Fibroblast of skin of scalp (primary cell): ENCODE measurements at places on chromosomes 5 and 9.

- DNase-seq: no peak
Observed at GRCh38 chr5:148791696-148792095, 34.7 kb upstream of the ADRB2 start.

- no peak for DNase-seq
Observed at GRCh38 chr5:169175733-169176132, 125.2 kb downstream of the SLIT3 start.

DNA sequence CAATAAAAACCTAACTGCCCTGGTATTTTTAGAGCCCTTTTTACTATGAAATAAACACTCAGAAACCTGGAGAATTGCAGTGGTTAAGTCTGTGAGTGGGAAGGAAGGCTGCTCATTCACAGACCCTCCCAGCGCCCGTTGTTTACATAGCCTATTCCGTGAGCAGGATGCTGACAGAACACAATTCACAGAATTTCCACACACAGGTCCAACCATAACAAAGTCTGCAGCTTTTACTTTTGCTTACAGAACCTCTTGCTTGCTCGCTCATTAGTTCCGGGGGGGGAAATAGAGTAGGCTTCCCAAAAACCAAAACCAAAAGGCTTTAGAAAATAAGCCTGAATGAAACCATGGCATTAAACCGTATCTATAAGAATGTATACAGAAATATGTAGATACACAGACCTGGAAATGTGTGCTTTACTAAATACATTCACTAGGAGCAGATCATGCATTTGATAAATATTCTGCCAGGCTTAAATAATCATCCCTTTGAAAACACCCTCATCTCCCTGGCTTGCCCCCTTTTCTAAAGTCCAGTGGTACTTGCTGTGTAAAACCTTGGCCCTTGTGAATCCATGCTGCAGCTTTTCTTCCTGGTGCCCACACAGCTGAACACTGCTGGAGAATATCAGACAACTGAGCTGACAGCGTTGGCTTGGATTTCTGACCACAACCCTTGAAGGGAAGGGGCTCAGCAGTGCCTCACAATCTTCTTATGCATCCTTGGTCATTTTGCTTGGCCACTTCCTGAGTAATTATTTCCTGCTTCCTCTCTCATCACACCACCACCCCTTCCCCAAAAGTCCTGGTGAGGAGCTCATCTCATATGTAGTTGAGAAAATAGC, 128.0 kb downstream of the FANCC start:
- peak; percentile 74 for DNase-seq

DNA sequence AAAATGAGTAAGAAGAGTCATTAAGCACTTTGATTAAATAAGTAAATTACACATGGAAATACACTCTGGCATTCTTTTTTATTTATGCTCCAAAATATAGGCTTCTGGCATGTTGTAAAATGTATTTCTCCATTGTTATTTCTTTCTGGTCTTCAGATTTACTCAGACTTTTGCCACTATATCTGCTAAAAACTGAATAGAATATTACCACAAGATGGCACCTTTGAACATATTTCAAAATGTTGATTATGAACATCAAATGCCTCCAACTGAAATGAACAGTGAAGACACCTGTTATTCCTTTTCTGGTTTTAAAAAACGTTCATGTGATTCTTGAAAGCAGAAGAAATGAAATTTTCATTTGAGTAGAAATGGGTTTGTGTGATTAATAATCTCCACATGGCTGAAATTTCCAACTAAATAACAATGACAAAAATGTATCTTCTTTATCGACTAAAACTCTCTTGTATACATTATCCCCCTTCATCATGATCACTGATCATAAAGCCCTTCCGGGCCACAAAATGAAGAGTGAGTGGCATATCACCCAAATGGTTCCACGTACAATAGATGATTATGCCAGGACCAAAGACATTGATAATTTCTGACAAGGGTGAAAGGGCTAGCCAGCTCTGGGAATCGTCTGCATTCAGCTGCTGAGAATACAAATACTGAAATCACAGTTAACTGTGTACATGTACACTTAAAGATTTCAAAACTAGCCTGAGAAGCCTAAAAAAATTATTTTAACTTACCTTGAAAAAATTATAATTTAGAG, 23.8 kb downstream of the TYRP1 start:
- DNase-seq: no peak

- DNase-seq: no peak
Observed at GRCh38 chr9:77802515-77803293, 154.6 kb upstream of the GNA14 start.

DNA sequence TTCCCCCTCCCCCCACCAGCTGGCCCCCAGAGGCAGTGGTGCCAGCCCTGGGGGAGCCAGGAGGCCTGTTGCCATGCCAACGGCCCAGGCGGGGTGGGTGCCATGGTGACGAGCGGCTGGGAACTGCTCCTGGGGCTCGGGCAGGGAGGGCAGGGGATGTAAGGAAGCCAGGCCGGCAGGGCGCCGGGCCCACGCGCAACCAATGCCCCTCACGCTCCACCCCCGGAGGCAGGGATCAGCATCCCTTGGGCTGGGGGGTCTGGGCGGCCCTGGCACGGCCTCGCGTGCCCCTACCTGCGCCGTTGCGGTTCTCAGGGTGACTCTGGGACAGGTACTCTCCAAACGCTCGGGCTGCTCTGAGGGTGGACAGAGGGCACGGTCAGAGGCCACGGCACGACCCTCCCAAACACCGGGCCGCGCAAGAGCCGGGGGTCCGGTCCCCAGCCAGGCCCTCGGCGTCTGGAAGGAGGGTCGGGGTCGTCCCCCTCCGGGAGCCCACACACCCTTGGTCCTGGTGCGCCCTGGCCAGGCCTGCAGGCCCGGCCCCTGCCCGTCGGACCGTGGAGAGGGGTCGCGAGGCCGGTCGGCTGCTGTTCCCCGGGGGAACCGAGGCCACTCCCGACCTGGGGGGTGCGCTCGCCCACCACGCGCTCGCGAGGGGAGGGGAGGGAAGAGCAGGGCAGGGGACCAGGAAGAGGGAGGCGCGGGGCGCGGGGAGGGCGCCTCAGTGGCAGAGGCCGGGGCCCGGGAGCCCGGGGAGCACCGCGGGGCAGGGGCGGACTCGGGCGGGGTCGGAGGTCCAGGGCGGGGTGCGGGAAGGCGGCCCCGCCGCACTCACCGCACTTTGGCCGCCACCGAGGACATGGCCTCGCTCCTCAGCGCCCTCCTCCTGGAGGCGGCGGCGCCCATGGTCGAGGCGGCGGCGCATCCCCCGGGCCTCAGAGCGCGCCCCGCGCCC, 661 bp downstream of the NSMF start:
- no peak for DNase-seq

DNA sequence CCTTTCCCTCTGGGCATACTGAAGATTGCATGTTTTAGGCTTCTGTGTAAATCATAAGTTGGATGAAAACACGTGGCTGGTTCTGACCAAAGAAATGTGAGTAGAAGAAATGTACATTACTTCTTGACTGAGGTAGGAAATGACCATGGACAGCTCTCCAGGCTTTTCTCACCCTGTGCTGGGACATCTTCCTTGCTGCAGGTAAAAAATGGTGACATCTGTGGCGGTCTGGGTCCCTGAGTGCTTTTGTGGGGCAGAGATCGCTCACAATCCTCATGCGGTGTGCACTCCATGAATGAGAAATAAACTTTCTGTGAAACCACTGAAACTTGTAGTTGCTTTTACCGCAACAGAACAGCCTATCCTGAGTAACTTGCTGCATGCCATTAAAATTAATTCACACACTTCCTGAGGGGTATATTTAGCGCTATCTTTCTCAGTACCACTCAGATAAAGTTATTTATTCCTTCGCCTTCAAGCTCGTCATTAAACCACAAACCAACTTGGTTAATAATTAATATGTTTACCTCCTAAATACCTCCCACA, 730.4 kb downstream of the EFNA5 start:
- no peak for DNase-seq

DNA sequence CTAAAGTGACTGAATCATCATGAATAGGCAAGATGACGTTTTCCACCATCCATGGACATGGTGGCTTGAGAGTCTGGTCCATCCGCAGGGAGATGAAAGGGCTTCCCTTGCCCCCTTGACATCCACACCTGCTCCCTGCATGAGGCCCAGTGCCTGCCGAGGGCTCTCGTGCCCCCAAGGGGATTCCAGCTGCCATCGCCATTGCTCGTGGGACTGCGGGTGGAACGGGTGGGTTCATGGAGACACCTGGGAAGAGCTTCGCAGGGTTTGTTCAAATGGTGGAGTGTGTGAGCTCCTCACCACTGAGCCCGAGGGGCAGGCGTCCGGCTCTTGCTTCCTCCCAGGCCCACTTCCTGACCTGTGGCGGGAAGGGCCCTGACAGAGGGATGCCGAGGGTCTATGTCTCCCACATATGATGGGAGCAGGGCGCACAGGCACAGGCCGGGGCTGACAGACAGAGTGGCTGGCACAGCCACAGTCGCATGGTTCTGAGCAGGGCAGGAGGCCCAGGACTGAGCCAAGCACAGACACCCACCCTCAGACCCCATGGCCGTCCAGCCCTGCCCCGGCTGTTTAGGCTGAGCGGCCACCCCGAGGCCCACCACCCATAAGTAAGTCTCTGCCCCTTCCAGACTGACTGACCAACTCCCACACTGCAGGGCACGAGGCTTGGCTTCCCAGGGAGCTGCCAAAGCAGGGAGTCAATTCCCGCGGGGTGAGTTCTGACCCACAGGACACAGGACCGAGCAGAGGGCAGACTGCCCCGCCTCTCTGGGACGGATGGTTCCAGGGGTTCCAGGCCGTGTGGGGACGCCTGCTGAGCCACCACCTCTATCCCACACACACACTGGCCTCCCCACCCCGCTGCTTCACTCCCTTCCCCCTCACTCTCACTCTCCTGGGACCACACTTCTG, 70.0 kb upstream of the PPP1R26 start:
- DNase-seq: no peak

GRCh38 chr5:1886846-1887587, 4.3 kb upstream of the IRX4 start:
- DNase-seq: no peak

DNA sequence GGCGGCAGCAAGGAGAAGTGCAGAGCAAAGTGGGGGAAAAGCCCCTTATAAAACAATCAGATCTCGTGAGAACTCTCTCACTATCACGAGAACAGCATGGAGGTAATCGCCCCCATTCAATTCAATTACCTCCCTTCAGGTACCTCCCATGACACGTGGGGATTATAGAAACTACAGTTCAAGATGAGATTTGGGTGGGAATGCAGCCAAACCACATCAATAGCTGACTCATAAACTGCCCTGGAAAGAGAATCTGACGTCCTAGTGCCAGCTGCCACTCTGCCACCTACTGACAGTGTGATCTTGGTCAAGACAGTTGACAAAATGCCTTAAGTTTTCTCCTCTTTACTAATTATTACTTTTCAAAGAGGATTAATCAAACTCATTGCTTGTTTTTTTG, 128.3 kb downstream of the GPBP1 start:
- DNase-seq: peak; percentile 32

DNA sequence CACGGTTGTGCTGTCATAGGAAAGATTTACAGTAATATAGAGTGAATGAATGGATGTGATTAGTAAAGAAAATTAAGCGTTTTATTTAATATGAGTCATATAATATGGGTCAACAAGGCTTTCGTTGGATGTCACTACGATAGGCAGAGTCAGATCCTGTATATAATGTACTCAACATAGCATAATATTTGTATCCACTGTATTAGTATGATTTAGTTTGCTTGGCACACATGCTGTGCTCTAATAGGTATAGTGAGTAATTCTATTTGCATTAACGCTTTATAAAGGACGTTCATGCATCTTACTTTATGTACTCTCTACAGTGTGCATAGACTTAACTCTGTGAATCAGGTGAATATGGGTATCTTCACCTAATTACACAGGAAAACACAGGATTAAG, 35.9 kb upstream of the AGGF1 start:
- DNase-seq: no peak

GRCh38 chr5:31918739-31919138, 255.4 kb downstream of the GOLPH3 start:
- DNase-seq: no peak

DNA sequence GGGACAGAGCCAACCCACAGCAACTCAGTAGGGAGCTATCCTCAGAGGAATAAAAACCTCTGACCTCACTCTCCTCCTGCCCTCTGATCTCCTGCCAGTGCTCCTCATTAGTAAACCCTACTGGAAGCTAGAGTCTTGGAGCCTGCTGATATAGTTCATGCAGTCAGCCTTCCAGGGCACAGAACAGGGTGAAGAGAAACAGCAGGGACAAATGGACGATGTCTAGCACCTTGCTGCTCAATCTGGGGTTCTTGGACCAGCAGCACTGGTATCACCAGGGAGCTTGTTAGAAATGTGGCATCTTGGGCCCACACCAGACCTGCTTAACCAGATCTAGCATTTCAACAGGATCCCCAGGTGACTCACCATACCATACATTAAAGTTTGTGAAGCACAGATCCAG, 5.5 kb upstream of the GALNT12 start:
- no peak for DNase-seq

GRCh38 chr5:79020861-79021561, 35.9 kb upstream of the ARSB start:
- DNase-seq: peak; percentile 89

- DNase-seq: no peak
Observed at GRCh38 chr9:137449931-137450538, 8.9 kb upstream of the ENTPD8 start.

- peak; percentile 36 for DNase-seq
Observed at GRCh38 chr9:112884101-112884500, 6.6 kb downstream of the SLC46A2 start.

DNA sequence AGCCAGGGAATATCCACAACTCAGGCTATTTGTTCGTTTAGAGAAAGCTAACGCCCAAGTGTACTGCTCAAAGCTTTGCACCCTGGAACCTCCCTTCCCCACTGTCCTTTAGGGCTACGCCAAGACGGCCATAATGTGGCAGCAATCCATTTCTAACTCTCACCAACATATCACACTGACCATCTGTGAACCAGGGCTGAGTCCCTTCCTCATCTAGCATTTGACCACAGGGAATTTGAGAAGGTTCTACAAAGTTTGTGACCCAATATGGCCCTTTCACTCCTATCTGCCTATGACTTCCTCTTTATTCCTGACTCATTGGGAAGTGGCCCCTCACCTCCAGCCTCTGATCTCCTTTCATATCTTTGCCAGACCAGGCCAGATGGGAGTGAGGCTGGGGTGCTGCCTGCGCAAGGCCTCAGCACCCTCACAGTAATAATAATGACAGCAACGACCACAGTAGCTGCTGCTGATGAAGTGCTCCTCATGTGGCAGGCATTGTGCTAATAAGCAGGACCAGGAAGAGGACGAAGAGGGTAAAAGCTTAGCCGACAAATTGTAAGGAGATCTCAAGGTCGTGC, 9.3 kb upstream of the ARAP3 start:
- DNase-seq: no peak

DNA sequence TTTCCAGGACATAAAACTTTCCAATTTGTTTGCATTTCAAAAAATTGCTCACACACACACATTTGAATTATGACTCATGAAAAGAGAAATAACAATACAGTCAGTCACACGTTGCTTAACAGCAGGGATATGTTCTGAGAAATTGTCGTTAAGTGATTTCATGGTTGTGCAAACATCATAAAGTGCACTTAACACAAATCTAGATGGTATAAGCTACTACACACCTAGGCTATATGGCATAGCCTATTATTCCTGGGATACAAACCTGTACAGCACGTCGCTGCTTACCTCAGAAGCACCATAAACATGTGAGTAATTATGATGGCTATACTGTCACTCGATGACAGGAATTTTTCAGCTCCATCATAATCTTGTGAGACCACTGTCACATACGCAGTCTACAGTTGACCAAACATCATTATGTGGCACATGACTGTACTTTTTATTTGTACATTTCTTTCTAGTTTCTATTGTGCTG, 378.2 kb downstream of the ACTL7B start:
- DNase-seq: peak; percentile 78

GRCh38 chr5:120463991-120464626, at the start of gene PRR16:
Gene PRR16 (plus strand): TSS chr5:120464300.
- DNase-seq: peak; percentile 83

- DNase-seq: no peak
Observed at GRCh38 chr9:20528253-20528652, 94.0 kb downstream of the MLLT3 start.
